Stimulated activated CD8-positive, alpha-beta memory T cell treated with anti-CD3 and anti-CD28 coated beads, Interleukin-7, amount 100 ng/mL, for 48 hours (primary cell): ENCODE measurements at places on chromosomes 1 and 21.

- DNase-seq: no peak
These were observed 20.0 kb upstream of the CDC14A start for GRCh38 chr1:100332331-100332730.

DNA sequence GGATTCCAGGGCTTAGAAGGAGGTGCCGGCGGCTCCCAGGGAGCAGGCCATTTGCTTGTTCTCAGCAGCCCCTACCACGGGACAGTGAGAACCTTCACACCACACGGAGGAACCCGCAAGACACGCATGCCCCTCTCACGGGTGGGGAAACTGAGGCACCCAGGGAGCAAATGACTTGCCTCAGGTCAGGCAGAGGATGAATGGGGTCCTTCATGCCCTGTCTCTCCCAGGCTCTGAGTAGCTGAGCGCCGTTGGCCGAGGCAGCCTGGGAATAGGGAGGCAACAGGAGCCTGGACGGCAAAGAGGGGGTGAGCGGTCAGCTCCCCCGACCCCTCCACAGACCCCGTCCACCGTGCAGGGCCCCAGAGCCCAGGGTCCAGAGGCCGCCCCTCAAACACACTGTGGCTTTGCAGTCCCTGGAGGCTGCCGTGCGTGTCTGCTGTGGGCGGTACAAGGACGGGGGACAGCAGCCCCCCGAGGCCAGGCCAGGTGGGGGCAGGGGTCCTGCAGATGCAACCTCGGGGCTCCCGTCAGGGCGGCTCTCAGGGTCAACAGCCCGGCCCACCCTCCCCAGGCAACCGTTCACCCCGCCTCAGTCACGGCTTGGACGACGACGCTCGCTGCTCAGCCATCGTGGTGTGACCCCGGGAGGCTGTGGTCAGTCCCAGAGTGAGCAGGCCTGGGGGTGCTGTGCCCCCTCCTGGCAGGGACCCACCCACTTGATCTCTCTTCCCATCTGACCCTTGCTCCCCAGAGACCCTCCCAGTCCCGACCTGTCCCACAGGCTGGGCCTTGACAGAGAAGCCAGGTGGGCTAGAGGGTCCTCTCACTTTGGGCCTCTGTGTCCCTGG is 15.8 kb upstream of the COL6A2 start:
- no peak for DNase-seq

DNA sequence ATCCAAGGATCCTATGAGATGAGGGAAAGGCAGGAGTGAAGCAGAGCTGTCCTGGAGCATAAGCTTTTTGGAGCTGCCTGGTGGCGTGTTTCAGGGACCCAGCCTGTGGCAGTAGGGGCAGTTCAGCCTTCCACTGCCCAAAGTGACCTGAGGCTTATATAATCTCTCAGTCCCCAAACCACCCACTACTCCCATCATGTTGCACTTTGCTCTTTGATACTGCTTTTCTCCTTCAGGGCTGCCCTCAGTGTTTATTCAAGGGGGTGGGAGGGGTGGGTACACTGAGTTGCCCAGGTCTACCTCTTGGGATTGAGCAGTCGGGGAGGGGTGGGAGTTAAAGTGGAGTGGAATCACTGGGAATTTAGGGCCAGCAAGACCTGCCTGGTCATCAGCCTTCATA is 9.3 kb downstream of the HCN3 start:
- no peak for DNase-seq

DNA sequence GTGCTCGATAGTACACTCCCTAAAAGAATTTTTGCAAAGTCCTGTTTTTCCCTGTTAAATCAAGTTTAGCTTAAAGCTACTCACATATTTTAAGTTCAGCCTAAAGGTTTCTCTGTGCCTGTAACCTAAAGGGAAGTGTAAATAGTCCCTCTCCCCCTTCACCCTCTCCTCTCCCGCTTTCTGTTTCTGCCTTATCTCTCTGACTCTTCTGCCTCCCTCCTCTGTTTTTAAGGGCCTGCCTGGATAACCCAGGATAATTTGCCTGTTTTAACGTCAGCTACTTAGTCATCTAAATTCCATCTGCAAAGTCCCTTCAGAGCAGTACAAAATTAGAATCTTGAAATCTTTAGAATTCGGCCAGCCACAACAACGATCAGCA is 92.6 kb downstream of the NID1 start:
- no peak for DNase-seq

DNA sequence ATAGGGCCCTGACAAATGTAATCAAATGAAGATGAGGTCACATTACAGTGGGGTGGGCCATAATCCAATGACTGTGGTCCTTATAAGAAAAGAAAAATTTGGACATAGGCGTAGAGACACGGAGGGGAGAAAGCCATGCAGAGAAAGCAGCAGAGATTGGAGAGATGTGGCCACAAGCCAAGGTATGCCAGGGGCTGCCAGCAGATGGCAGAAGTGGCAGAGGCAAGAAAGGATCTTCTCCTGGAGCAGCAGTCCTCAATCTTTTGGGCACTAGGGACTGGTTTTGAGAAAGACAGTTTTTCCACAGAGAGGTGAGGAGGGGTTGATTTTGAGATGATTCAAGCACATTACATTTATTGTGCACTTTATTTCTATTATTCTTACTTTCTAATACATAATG is 355.1 kb downstream of the NPHP4 start:
- DNase-seq: no peak

DNA sequence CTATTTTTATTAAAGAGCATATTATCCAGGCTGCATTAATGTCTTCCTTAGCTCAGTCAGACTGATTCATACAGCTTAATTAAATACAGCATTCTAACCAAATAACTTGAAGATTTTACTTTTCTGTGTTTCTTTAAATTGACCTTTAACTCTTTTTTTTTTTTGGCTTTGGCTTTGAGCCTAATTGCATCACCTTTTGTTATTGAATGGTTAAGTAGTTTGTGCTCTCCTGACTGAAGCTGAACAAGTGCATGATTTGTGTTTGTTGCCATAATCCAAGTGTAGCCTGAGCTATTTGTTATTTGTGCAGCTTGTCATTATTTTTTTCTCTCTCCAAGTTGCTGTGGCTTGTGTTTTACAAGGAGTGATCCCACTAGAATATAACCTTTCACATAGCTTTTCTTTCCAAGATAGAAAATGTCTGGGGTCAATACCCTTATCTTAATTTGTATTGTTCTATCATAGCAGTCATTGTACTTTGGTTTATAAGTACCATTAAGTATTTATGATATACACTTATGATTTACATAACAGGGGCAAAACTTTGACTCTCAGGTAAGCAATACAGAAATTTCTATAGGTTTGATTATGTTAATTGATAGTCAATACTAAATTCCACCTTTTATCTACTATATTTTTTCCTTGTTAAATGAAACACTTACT is 31.6 kb downstream of the CDC14A start:
- DNase-seq: no peak

DNA sequence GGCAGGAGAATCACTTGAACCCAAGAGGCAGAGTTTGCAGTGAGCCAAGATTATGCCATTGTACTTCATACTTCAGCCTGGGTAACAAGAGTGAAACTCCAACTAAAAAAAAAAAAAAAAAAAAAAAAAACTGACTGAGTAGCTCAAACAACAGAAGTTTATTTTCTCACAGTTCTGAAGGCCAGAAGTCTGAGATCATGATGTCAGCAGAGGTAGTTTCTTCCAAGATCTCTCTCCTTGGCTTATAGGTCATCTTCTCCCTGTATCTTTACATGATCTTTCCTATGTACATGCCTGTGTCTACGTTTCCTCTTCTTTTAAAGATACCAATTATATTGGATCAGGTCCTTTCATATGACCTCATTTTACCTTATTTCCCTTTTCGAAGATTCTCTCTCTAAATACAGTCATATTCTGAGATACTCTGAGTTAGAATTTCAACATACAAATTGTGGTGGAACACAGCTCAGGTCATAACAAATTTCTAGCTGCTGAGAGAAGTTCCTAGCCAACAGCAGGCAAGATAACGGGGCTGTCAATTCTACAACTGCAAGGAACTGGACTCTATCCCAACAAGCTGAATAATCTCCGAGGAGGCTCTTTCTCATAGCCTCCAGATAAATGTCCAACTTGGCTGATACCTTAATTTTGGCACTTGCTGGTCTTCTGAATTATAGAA is 187.7 kb upstream of the ADAMTS5 start:
- DNase-seq: no peak

DNA sequence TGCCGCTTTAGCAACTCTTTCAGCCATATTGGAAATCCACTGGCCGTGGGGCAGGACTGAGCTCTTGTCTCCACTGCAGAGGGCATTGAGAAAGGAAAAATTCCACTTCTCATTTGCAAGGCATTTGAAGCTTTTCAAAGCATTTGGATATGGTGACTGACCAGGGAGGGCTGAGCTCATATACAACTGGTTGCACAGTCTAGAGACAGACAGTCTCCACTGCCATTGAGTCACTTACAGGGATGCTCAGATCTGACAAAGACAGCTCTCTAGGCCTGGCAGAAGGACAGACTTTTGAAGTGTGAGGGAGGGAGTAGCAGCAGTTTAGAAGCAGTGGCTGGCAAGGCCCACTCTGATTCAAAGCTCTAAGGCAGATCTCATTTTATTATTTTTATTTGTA is 24.2 kb downstream of the NCF2 start:
- no peak for DNase-seq

GRCh38 chr1:210291081-210291764 is 37.5 kb upstream of the HHAT start:
- DNase-seq: no peak

DNA sequence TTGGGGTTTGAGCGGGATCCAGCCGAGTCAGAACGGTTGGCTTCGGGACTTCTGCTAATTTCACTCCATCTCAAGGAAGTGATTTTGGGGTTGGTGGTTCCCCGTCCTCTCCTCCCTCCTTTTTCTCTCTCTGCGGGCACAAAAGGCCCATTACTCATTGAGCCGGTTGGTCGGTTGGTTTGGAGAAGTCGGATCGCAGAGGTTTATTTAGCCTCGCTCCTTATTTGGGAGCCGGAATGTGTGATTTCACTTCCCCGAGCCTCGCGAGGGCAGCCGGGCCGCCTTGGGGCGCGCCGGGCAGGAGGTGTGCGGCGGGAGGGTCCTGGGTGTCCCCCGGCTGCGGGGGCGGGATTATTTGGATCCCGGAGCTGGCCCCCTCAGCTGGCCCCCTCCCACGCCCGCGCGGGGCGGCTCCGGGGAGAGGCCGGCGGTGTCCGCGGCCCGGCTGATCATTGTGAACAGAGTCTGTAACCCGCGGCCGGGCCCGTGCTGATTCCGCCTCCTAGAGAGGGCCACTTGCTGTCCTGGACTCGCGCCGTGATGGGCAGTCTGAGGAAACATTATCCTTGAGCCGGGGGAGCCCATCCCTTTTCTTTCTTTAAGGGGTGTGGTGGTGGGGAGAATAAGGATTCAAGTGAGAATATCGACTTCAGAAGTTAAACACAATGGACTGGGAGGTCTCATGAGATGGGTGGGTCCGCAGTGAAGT is 1.2 kb downstream of the MAPKAPK2 start:
- peak; percentile 44 for DNase-seq
